ENCODE measurements at places on chromosomes 16 and 17. TPM values are rescaled to one million over a fixed set of nuclear protein-coding genes. Genes with fewer than 3 reads are reported as not detected.

The SLC5A10 gene
- total RNA-seq: not detected

GRCh38 chr17:58245428-58246103 is 7.2 kb downstream of the LPO start:
- no peak for DNase-seq

The P2RX5 gene
- total RNA-seq: 143 TPM

GRCh38 chr16:5634666-5635180 is 537.1 kb upstream of the EEF2KMT start:
- DNase-seq: no peak

- no peak for DNase-seq
These were observed 870.1 kb downstream of the KCNJ2 start for GRCh38 chr17:71039391-71039790.

The CHRNE gene
- total RNA-seq: 0.52 TPM

- peak; percentile 22 for DNase-seq
These were observed 525 bp downstream of the JPT1 start for GRCh38 chr17:75153780-75154194.

The FXR2 gene
- 59.5 TPM for total RNA-seq

DNA sequence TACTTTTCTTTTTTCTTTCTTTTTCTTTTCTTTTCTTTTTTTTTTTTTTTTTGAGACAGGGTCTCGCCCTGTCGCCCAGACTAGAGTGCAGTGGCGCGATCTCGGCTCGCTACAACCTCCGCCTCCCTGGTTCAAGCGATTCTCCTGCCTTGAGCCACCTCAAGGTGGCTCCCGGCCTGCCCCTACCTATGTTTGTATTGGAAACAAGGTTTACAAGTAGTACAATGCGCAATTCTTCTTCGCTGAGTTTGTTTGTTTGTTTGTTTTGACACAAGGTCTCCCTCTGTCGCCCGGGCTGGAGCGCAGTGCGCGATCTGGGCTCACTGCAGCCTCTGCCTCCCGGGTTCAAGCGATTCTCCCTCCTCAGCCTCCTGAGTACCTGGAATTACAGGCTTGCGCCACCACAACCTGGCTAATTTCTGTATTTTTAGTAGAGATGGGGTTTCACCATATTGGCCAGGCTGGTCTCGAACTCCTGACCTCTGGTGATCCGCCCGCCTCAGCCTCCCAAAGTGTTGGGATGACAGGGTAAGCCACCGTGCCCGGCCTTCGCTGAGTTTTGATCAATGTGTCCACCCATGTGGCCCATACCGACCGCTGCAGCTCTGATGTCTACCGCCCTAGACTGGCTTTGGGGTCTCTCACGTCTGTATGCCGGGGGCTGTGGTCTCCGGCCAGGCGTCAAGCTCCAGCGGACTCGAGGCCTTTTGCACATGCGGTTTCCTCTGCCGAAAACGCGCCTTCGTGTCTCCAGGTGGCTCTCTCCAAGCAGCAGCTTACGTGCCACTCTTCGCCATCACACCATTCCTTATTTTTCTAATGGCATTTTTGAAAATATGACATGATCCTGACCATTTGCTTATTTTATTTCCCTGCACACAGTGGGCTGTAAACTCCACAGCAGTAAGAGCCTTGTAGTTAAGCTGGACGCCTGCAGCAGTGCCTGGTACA is 1.1 kb upstream of the YBX2 start:
- DNase-seq: no peak

The TEKT1 gene
- not detected for total RNA-seq

DNA sequence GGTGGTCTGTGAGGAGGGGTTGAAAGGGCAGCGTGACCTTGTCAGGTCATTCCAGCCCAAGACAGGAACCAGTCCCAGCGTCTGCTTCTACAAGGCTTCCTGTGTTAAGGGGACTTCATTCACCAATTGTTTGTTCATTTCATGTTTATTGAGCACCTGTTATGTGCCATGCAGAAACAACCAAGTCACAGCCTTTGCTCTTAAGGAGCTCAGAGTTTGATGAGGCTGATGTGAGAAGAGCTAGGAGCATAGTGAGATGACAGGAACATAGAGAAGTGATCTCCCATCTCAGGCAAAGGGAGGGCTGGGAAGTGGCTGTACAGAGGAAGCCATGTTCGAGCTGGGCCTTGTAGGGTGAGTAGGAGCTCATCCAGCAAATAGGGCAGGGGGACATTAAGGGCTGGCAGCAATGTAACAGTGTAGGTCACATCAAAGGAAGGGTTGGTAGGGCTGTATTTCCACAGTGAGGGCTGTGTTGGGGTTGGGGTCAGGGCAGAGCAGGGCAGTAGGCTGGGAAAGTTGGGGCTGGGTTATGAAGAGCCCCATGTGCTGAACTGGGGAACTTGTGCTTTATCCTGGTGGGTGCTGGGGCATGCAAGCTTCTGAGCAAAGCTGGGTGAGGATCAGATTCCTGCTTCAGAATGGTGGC is 79.8 kb downstream of the ARHGAP23 start:
- DNase-seq: no peak

The RTN4RL1 gene
- 1.0 TPM for total RNA-seq

DNA sequence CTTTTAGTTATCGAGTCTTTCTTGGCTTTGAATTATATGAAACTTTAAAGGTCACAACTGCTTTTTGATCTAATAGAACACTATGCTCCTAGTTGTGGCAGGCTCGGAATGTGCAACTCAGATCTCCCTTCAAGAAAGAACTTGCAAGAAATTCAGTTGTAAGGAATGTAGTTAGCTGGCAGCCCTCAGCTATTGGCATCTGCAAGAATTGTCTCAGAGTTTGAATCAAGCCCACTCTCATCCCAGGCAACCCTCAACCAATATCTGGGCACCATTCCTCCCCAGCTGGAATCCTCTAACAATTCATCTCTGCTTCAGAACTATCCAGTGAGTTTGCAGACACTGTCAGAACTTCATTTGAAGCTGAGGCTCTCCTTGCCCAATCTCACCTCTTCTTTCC is 447.2 kb downstream of the KIF2B start:
- DNase-seq: no peak

DNA sequence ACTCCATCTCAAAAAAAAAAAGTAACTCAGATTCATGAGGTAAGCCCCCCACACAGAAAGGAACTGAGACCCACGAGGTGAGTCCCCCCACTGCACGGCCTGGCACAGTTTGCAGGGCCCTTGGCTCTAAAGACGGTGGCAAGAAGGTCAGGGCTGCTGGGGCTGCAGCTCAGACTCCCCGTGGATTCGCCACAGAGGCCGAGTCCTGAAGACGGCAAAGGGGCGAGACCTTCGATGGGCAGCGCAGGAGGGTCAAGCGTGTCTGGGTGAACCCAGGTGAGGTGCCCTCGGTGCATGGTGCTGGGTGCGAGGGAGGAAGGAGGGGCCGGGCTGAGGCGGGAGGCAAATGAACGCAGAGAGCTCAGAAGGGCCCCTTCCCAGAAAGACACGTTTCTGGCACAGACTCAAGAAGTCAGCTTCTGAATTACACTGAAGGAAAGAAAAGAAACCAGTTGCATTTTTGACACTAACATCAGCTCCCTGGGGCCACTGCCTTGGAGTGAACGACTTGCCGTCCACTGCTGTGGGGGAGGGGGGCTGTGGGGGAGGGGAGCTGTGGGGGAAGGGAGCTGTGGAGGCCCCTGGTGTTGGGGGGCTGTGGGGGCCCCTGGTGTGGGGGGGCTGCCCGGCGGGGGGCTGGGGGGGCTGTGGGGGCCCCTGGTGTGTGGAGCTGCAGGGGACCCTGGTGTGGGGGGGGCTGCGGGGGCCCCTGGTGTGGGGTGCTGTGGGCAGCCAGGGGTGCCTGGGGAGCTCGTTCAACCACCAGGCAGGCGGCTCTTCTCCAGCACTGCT is 69.8 kb upstream of the METRNL start:
- DNase-seq: no peak

DNA sequence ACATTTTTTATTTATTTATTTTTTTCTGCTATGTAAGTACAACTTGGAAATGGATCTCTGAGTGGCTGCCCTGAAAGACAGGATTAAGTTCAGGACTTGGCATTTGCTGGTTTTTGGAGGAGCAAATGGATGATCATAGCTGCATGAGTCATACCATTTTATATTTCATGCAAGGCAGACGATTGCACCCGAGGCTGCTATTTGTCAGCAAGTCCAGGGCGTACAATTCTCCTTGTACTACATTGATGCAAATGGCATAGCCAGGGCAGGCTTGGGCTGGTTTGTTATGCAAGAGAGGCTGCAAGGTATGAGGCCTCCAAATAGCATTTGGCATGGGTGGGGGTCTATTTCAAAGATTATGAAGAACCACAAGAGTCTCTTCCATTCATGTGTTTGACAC is 81.2 kb upstream of the CACNG3 start:
- DNase-seq: no peak

DNA sequence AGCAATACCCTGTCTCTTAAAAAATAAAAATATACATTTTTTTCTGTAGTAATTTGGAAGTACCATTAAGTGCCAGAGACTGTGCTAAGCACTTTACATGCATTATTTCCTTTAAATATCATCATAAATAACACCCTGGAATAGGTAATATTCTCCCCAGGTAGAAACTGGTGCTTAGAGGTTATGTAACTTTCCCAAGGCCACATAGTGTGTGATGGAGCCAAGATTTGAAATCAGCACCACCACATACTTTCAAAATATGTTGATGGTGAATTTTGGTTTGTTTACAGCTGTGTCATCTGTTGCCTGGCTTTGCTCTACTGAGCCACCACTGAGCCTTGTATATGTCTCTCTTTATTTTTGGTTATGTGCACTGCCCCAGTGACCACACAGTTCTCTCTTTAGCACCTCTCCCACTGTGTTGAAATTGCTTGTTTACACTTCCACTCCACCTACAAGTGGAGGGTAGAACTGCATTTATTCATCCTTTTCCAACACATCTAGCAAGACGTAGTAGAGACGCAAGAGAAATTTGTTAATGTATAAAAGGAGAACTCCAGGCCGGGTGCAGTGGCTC is 19.0 kb upstream of the NBR1 start:
- no peak for DNase-seq

DNA sequence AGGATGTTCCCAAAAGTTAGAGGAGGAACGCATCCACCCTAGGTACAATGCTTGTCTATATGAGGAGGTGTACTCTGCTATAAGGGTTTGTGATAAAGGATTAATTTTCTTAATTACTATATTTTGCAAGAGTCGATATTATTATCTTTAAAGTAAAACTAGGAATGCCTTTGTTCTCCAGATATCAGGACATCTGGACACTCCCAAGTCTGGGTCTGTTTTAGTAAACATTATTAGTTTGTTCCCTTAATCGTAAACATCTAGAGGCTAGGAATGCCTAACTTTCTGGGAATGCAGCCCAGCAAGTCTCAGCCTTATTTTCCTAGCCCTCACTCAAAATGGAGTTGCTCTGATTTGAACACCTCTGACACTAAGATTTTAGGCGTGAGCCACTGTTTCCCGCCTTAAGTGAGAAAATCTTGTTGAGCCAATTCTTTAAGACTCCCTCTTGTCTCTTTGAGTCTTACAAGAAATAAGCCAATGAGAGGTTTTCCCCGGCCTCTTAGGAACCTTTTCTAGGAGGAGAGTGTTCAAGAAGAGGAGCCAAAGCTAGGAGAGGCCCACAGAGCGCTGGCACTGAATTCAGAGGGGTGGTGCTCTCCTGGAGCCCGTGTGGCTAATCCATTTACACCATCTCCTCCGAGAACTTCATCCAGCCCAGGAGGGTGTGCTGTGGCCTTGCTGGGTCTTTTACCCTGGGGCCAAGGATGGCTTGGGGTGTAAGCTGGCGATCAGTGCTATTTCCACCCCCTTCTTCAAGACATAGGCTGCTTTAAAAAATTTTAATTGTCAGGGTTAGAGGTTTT is 40.9 kb downstream of the SMARCE1 start:
- DNase-seq: no peak

DNA sequence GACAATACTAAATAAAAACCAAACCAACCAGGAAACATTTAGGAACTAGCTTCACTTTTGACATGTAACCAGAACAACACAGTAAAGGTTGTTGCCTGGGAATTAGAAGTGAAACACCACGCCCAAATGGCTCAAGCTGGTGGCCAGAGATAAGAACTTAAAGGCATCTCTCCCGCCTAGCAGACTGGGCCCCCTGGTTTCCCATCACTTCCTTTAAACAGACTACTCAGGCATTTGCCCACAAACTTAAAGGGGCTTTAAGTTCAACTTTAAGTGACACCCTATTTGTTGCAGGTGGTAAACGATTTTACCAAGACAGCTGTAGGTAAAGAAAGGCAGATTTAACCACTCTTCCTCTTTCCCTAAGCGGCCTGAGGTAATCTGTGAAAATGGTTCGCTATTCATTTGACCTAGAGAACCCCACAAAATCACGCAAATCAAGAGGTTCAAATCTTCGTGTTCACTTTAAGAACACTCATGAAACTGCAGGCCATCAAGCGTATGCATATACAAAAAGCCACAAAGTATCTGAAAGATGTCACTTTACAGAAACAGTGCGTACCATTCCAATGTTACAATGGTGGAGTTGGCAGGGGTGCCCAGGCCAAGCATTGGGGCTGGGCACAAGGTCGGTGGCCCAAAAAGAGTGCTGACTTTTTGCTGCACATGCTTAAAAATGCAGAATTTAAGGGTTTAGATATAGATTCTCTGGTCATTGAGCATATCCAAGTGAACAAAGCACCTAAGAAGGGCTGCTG is 40.8 kb upstream of the BPTF start:
- no peak for DNase-seq

- DNase-seq: no peak
These were observed 8.9 kb upstream of the WSCD1 start for GRCh38 chr17:6061290-6061689.

- no peak for DNase-seq
These were observed 49.4 kb downstream of the KANSL1 start for GRCh38 chr17:46143827-46144236.

GRCh38 chr16:89097392-89097772 is 3.7 kb downstream of the ACSF3 start:
- no peak for DNase-seq
